Tongue (tissue), 3 donors: ENCODE measurements at places on chromosomes 13 and 19. TPM values are rescaled to one million over a fixed set of nuclear protein-coding genes. Genes with fewer than 3 reads are reported as not detected.
A peak's percentile ranks its signal among the peaks of the same experiment; 100 is the strongest.

- DNase-seq = no peak
These were observed 2.1 kb downstream of the SEMA6B start for GRCh38 chr19:4557144-4557970.

The SLC5A5 gene
- total RNA-seq = not detected

- DNase-seq = no peak
These were observed 248.4 kb downstream of the RFC3 start for GRCh38 chr13:34066344-34066743.

- DNase-seq = peak; percentile 91
These were observed at the start of gene TSHZ3 for GRCh38 chr19:31349160-31349881. TSS of gene TSHZ3 (minus strand) at chr19:31349436. CDS start at chr19:31349219, 217 bp downstream.

- no peak for DNase-seq
These were observed 475.9 kb upstream of the HTR2A start for GRCh38 chr13:47372751-47373150.

DNA sequence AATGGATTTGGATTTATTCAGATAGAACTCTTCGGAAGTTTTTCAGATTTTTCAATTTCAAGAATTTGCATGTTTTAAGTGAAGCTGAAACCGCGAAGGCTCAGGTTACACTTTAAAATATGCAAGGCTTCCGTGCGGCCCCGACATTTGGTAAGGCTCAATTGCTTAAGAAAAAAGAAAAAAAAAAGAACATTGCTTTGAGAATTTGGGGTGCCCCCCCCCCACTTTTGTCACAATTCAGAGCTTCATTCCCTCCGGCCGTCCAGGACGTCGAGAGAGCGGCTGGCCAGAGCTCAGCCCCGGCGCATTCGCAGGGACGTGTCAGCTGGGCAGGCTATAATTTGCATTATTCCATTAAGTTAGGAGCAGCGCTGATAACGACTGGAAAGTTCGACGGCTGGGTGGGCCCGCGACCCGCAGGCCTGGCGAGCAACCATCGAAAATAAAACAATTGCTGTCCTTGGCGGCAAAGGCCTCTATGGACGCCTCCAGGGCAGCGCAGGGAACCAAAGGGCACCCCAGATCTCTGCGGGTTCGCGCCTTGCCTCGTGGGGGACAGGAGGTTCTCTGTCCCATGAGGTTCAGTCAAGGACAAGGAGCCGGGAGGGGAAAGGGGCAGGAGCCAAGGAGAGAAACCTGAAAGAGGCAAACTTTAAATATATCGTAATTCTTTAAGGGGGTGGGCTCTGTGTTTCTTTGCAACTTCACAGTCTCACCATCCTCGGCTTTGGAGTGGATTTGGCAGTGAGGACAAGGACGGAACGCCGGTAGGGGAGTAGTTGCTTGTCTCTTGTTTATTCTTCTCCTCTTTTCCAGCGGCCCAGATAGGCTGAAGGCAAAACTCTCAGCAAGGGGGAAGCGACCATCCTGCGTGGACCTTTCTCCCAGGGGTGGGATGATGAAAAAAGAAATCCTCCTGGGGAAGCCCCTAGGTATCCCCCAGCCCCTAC, 7.0 kb downstream of the SOX21 start:
- peak; percentile 9 for DNase-seq

DNA sequence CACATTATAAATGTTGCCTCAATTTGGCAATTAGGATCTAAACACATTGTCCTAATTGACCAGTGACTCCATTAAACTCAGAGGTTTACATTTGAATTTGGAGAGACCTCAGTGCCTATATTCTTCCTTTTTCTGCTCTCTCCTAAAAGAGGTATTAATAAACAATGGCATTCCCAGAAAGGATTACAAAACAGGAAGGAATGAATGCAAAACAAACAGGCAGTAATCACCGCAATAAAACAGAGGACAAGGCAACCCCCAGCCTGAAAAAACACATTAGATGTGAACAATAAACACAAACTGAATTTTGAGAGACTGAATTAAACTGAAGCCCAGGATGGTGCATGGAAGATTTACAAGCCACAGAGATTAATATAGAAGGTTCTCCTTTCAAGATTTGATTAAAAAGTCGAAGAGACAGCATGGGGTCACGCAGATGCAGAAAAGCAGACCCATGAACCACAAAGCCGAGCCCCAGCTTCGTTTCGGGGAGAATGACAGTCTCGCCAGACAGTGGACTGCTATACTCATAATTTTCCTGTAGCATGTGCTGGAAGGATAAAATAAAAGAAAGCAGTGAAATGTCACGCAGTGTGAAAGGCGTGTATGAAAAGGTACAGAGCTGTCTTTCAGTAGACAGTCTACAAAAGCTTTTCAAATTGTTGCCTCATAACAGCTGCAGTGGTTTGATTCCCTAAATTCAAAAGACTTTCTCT, 503.0 kb downstream of the LIG4 start:
- peak; percentile 13 for DNase-seq

The RNF225 gene
- total RNA-seq = not detected

The ZNF611 gene
- 14.7 TPM for total RNA-seq

DNA sequence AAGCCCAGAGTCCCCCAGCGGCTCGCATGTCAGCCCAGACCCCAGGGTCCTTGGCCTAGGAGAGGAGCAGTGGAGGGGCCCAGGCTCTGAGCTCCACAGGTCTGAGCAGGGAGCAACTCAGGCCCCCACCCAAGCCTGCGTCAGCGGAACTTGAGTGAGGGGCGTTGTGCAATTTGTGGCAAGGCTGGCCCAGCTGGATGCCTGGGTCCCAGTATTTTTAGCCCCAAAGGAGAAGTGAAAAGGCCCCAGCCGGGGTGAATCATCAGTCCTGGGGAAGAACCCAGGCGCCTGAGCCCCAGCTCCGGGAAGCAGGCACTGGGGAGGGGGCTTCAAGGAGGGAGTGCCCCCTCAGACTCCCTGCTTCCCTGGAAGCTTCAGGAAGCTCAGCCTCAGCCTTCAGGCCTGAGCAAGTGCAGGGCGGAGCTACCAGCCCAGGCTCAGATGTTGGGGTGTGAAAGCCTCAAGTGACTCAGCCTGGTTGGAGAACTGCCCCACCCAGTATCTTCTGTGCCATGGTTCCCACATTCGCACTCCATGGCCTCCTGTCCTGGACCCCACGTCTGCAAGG, 7.2 kb downstream of the MED29 start:
- no peak for DNase-seq
